ENCODE measurements at places on chromosomes 1 and 21. TPM values are rescaled to one million over a fixed set of nuclear protein-coding genes. Genes with fewer than 3 reads are reported as not detected.

The SLC22A15 gene
- total RNA-seq = 0.17 TPM

The ZNF697 gene
- total RNA-seq = not detected

The OR2T33 gene
- total RNA-seq = not detected

The OR10Z1 gene
- total RNA-seq = not detected

The TRAF3IP3 gene
- total RNA-seq = 470 TPM

The CNR2 gene
- 0.15 TPM for total RNA-seq

The C4BPA gene
- total RNA-seq = not detected

GRCh38 chr1:228022571-228023293 lies 15.9 kb downstream of the WNT3A start:
- no peaks in the 10 kb centered on the region for H3K36me3 ChIP-seq
- H3K4me3 ChIP-seq = no peak overlapping the region
- H3K27me3 ChIP-seq = peaks cover 3% of the 10 kb centered on the region
- no peak for DNase-seq

- no peak overlapping the region for H3K4me3 ChIP-seq
- H3K36me3 ChIP-seq = no peaks in the 10 kb centered on the region
- no peak overlapping the region for H3K27ac ChIP-seq
- no peaks in the 10 kb centered on the region for H3K4me1 ChIP-seq
- DNase-seq = no peak
- H3K27me3 ChIP-seq = peaks cover 6% of the 10 kb centered on the region
These were observed 115.9 kb upstream of the SYT6 start for GRCh38 chr1:114269539-114269938.

DNA sequence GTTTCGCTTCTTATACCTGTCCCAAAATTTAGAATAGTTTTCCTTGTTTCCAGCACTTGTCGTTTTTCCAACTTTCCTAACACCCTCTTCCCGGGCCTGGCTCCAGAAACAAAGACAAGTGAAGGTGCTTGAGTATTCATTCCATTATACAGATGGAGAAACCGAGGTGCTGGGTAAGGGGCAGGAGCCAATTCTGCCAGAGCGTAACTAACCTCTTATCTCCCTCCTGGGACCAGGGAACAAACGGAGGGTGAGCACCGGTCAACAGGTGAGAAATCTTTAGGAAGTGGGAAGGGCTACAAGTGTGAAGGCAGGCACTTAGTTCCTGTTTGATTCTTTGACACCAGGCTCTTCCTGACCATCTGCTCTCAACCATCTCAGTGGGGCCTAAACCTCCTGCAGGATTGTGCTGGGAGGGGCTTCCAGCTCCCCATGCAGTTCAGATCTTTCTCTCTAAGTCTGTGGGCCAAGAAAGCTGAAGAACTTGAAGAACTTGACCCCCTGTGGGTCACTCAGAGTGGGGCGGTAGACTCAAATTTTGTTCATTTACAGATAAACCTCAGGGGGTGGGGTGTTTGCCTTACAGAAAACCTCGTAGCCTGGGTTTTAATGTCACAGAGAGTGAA lies 8.7 kb downstream of the PLXNA2 start:
- no peaks in the 10 kb centered on the region for H3K4me1 ChIP-seq
- no peaks in the 10 kb centered on the region for H3K36me3 ChIP-seq
- peaks cover 17% of the 10 kb centered on the region for H3K27me3 ChIP-seq
- H3K27ac ChIP-seq = no peak overlapping the region
- no peak for DNase-seq

DNA sequence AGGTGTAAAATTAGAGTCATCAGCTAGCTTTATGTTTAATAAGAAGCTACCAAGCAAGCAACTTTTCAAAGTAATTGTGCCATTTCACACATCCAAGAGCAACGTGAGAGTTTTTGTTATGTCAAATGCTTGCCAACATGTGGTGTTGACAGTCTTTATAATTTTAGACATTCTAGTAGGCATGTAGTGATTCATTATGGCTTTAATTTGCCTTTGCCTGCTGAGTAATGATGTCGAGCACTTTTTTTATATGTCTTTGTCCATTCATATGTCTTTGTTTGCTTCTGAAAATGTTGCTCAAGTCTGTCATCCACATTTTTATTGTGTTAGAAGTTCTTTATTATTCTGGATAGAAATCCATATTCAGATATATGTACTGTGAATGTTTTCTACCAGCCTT lies 21.4 kb upstream of the CHIT1 start:
- no peak overlapping the region for H3K27ac ChIP-seq
- no peak overlapping the region for H3K4me3 ChIP-seq
- no peaks in the 10 kb centered on the region for H3K36me3 ChIP-seq

DNA sequence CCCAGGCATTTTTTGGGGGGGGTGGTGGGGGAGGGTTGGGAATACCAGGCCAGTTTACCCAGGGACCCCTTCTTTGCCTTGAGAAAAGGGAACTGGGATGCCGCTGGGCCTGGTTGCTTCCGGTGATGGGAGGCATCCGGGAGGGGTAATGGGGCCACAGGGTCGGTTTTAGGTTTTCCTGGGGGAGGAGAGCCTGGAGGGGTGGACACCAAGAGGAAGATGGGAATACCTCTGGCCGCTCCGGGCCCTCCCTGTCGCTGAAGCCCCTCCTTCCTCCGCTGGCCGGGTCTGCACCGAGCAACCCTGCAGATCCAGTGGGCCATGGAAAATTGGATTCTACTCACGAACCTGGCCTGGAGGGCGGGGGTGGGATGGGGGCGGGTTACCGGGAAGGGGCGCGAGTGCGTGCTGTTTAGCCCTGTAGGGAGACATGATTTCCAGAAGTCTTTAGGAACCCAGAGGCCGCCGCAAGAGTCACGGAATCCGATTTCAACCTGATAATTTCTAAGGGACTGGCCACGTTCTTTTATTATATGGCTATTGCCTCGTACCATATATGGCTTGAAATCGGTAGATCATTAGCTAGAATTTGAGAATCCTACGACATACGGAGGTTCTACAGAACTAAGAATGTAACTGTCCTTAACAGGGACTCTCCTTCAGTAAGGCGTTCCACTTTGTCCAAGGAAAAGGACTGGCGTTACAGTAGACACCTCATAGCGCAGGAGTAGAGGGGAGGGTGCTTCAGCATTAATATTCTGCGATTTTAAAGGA lies 749 bp downstream of the AKIRIN1 start:
- peak overlapping the region; percentile 98 for H3K4me3 ChIP-seq
- no peaks in the 10 kb centered on the region for H3K27me3 ChIP-seq
- peaks cover 8% of the 10 kb centered on the region for H3K36me3 ChIP-seq

GRCh38 chr1:41436281-41437010 lies 48.0 kb downstream of the EDN2 start:
- no peak overlapping the region for H3K4me3 ChIP-seq
- H3K36me3 ChIP-seq = no peaks in the 10 kb centered on the region
- DNase-seq = no peak

DNA sequence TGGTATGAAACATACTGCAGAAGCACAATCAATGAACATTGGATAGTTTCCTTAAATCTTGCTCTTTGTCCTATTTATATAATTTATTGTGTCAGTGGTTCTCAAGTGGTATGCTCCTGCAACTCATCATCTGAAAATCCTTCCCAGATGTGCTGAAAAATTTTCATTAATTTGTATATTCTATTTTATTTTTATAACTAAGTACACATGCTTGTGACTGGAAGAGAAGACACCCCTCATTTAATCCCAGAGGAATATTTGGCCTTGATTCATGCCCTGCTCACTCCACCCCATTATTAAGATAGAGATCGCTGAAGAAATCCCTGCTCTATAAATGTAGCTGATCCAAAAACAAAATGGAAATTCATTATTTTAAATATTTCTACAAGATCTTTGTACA lies 870.5 kb upstream of the CXADR start:
- H3K27me3 ChIP-seq = no peaks in the 10 kb centered on the region
- H3K4me1 ChIP-seq = no peaks in the 10 kb centered on the region
- no peaks in the 10 kb centered on the region for H3K36me3 ChIP-seq
- H3K27ac ChIP-seq = no peak overlapping the region
- no peak for DNase-seq

DNA sequence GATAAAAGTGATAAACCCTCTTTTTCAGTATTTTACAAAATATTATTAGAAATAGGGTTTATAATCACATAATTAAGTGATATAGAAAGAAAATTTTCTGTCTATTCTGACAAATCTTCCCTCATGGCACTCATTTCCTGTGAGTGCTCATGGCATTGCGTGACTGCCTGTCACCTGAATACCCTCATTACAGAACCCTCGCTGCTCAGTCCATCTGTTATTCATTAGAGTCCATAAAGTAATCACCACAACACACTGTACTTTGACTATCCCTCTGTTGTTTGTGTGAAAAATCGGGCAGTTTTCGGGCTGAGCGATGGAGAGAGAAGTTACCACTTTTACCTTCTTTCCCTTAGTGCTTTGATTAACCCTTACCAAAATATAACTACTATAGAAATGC lies 100.4 kb upstream of the BRINP3 start:
- no peaks in the 10 kb centered on the region for H3K27me3 ChIP-seq
- no peak overlapping the region for H3K4me3 ChIP-seq
- DNase-seq = no peak
- no peaks in the 10 kb centered on the region for H3K4me1 ChIP-seq

DNA sequence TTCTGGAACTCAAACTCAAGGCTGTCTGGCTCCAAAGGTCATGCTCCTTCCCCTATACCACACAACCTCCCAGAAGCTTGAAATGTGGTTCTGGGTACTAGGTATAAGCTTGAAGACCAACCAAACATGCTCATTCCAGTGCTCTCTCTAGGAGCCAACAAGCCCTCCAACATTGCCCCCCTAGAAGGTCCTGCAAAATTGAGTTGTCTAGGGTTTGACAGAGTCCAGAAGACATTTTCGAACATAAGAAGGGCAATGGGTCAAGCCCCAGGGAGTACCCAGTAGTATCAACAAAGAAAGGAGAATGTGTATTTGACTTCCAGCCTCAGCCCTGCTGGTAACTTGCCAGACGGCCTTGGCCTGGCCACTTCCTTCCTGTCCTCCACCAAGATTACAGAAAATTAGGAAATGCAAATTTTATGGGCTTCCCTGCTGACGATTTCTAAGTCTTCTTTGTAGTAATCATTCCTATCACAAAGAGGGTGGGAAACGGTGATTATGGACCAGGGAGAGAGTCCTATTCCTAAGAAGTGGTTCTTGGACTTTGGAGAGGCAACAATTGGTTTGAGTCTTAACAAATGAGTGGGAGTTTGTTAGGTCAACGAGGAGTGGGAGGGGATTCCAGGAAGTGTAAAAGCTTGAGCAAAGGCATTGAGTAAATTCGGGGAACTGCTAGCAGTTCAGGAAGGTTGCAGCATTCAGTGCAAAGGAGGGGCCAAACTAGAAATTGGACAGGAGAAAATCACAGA lies 18.7 kb upstream of the SLAMF1 start:
- no peaks in the 10 kb centered on the region for H3K36me3 ChIP-seq
- H3K27ac ChIP-seq = peak overlapping the region; percentile 77
- H3K27me3 ChIP-seq = no peaks in the 10 kb centered on the region
- DNase-seq = no peak
- peaks cover 46% of the 10 kb centered on the region for H3K4me1 ChIP-seq

DNA sequence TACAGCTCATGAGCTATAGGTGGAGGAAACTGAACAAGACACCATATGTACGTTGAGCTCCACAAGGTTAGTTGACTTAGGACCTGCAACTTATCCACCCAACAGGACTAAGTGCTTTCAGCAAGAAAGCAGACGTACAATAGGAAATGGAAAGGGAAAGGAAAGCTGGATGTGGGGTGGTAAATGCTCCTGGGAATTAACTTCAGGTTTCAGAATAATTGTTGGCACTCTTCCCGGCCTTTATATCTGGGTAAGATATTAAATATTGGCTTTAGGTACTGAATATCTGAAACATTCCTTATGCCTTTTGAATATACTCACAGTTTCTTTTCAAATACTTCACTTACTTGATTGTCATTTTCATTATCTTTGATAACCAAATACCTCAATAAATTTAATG lies 36.3 kb downstream of the GLMN start:
- H3K4me1 ChIP-seq = no peaks in the 10 kb centered on the region
- H3K27me3 ChIP-seq = no peaks in the 10 kb centered on the region
- peaks cover 71% of the 10 kb centered on the region for H3K36me3 ChIP-seq
- no peak overlapping the region for H3K4me3 ChIP-seq
- no peak overlapping the region for H3K27ac ChIP-seq
- no peak for DNase-seq

DNA sequence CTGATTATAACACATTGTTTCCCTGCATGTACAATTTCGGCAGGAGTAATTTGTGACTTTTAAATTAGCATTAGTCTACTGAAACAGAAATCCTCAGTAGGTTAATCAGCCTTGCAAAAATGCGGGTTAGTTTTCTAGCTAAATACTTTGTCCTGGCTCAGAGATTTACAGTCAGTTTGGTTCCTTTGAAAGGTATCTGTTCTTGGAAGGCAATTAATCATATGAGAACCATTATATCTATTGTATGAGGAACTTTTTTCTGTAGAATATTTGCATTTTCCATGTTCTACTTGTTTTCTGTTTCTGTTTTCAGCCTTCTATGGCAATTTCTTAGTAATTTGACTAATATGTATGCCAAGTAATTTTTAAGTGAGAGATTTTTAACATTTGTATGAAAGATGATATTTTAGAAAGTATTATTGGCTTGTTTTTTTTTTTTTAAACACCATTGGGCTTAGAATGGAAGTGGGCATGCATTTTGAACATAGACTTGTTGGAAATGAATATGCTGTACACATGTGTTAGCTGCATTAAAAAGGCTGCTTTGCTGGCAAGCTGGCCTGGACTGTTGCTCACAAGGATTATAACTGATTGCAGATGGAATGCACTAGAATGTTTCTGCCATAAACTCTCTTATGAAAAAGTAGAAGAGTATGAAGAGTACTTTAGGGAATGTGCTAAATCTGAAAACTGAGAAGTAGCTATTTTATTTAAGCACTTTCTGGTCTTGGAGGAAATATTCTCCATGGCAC lies 26.2 kb downstream of the KIF1B start:
- no peak overlapping the region for H3K27ac ChIP-seq
- no peaks in the 10 kb centered on the region for H3K36me3 ChIP-seq
- H3K4me1 ChIP-seq = peaks cover 6% of the 10 kb centered on the region
- no peak for DNase-seq

DNA sequence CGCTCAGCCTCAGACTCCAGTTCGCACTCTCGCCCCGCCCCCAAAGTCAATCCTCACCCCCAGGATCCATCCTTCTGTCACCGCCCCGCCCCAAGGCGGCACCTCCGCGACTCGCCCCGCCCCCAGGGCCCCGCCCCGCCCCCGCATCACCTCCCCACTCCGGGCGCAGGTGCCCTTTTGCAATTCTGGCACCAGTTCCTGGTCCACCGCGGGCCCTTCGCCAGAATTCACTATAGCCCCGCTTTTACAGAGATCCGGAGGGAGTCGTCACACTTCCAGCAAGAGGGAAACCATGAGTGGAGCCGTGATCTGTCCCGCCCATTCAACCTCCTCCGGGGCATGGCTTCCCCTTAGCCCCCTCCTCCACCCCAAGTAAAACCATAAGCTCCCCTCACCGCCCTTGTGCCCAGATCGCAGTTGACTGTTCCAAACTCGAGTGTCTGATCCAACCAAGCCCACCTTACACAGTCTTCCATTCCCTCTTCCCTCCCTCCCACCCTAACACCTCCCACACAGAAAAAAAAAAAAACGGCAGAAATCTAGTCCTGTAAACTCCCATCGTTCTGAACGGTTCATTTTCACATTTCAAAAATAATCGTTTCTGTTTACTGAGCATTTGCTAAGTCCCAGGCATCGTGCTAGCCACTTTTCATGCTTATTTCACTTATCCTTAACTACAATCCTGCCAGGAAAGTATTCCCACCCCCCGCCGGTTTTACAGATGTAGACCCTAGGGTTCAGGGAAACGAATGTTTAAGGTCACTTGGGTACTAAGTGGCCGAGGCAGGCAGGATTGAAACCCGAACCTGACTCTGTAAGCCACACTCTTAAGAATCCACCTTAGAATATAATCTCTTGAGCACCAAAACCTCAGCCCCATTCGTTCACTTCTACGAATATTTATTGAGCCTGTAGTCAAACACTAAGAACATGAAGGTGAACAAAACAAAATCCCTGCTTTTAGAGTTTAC lies 1.3 kb upstream of the DNAJC16 start:
- peaks cover 36% of the 10 kb centered on the region for H3K4me1 ChIP-seq
- H3K27ac ChIP-seq = peak overlapping the region; percentile 99
- DNase-seq = no peak
- no peaks in the 10 kb centered on the region for H3K36me3 ChIP-seq
- no peaks in the 10 kb centered on the region for H3K27me3 ChIP-seq
